ENCODE measurements at places on chromosomes 7 and 10.
A peak's percentile ranks its signal among the peaks of the same experiment; 100 is the strongest.

DNA sequence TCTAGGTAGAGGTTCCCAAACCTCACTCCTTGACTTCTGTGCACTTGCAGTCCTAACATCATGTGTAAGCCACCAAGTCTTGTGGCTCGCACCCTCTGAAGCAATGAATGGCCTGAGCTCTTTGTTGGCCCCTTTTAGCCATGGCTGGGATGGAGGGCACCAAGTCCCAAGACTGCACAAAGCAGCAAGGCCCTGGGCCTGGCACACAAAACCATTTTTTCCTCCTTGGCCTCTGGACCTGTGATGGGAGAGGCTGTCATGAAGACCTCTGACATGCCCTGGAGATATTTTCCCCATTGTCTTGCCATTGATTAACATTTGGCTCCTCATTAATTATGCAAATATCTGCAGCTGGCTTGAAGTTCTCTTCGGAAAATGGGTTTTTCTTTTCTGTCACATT lies 60.3 kb upstream of the MALRD1 start:
- no peak for DNase-seq

DNA sequence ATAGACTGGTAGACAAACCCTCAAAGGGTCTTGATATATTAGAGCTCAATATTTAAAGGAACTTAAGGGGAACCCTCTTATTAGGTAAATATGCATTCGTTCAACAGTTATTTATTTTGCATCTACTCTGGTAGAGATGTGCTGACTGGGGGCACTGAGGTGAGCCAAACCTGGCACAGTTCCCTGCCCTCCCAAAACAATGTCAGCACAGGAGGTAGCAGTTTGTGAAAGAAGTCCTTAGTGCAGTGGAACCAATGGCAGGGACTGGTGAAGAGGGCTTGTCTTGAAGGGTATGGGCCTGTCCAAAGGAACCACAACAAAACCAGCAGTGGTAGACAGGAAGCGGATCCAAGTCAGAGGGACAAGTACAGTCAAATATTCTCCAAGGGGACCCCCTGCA lies 32.6 kb upstream of the GPAM start:
- no peak for DNase-seq

DNA sequence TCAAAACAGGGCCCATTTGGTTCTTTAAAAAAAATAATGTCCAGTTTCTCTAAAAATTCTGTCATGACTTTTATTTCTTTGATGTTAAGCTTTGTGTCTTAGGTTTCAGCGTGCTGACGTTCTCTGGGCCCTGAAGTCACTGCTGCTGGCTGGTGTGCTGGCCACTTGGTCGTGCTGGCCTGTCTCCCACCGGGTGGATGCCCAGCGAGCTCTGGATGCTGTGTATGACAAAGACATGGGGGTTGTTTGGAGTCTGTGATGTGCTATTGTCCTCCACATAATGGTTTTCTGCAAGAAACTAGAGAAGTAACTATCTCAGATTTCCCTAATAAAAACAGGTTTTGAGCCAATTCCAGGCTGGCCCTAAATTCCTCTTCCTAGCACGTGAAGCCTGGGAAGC lies 9.5 kb upstream of the IDI2 start:
- no peak for DNase-seq

DNA sequence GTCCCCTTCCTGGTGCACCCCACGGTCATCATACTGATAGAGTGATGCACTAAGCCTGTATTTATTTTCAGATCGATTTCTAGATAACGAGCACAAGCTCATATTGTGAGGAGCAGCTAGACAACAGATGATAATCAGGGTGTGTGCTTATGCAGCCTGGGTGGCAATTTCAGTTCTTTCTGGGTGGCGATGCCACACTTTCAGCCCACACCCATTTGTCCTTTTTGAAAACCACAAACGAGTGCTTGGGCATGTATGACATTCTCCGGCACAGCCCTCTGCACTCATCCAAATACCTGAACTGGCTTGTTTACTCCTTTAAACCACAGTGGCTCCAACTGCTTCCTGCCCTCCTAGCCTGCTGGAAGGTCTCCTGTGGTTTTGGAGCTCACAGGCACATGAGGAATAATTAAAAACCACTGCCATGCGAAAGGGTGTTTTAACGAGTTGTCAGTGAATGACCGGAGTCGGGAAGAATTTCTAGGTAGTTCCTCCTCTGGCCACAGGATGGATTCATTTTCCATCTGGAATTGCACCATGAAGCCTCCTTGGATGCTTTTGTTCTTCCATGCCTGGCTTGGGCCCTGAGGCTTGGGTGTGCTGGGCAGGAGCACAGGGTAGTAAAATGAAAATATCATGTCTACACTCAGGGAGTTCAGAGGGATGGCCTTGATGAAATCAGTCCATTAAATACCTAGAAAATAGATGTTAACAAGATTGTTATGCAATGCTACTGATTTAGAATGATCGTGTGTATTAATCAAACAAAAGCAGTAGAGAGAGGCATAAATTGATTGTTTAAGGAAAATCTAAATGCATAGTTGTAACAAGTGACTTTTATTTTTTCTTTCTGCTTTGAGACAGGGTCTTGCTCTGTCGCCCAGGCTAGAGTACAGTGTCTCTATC lies 52.4 kb upstream of the ITGB1 start:
- peak; percentile 9 for DNase-seq

GRCh38 chr7:151699147-151699927 lies 177.6 kb downstream of the PRKAG2 start:
- no peak for DNase-seq

DNA sequence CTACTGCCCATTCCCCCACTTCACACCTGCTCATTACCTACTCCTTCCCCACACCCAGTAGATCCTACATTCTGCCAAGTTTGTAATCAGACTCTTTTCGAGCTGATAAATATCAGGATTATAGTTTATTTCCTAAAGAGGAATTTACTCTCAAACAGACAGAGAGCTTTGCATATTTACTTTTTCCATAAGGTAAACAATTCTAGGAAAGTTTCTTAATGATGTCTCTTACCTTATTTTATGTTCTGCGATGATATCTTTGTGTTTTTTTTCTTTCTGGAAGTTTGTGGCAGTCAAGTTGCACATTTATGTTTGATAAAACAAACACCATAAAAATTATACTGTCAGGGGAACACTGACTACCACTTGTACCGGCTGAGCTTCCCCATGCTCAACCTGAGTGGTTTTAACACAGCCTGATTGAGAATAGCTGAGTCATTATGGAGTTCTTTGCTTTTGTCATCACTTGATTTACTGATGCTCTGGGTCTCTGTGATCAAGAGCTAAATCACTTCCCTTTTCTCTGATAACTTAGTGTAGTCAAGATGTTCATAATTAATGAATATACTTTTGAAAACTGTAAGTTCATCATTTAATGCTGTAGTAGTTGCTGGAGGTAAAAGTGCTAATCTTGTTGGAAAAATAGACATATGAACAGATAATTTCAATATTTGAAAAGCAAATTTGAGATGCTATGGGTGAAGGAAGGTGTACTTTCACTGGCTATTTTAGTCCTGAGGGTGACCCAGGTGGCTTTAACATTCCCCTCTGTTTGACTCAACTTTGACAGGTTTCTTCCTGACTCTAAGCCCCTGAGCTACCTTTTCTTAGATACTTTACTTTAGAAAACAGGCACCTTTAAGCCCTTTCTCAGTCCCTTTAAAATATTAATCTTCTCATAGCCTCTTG lies 1034.5 kb upstream of the LRRTM3 start:
- DNase-seq, result peak; percentile 18

DNA sequence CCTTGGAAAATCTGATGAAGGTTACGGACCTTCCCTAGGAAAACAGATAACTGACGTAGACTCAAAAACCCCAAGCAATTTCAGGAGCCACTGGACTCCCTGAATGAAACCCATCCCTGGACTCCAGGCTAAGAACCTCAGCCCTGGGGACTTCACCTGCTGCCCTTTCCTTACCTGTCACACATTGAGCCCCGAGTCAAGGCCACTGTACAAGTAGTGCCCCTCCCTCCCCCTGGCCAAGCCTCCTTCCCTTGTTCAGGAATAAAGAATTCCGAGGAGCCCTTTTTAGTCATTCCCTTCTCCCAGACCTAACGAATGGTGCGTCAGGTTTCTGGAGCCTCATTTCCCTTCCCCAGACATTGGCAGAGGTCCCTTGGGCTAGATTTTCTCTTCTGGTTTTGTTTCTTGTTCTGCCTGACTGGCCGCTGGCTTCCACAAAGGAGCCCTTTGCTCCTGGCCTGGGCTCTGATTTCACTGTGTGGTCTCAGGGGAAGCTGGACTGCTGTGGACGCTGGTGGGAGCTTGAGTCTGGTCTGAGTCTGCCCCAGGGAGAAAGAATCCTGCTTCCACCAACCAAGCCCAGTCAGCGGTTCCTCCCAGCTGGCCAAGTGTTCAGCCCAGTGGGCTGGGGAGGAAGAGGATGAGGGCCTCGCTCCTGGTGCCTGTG lies 31.7 kb downstream of the ZNF775 start:
- no peak for DNase-seq
